Activated CD8-positive, alpha-beta memory T cell treated with anti-CD3 and anti-CD28 coated beads, Interleukin-2, amount 10 ng/mL, durations not matched to agents 7 days and 5 days (primary cell): ENCODE measurements at places on chromosomes 1 and 21. TPM values are rescaled to one million over a fixed set of nuclear protein-coding genes. Genes with fewer than 3 reads are reported as not detected.

The CA6 gene
- total RNA-seq = 4.8 TPM

The DCST1 gene
- total RNA-seq = not detected

The RYR2 gene
- 0.03 TPM for total RNA-seq

The MTX1 gene
- total RNA-seq = 48.6 TPM

The S100A9 gene
- total RNA-seq = not detected

The LGALS8 gene
- total RNA-seq = 81.1 TPM

The B3GALT6 gene
- total RNA-seq = 17.6 TPM

The DOCK7 gene
- 6.6 TPM for total RNA-seq

The AHCTF1 gene
- 30.4 TPM for total RNA-seq

The KCNJ9 gene
- total RNA-seq = not detected

The CD1B gene
- not detected for total RNA-seq

The C2CD4D gene
- 0.96 TPM for total RNA-seq

The GPR161 gene
- 0.37 TPM for total RNA-seq

The GABRD gene
- not detected for total RNA-seq

The EDN2 gene
- total RNA-seq = not detected

The LCA5L gene
- total RNA-seq = not detected

The SERTAD4 gene
- not detected for total RNA-seq

The MFAP2 gene
- not detected for total RNA-seq

The CCDC190 gene
- total RNA-seq = not detected

The S100A10 gene
- total RNA-seq = 333 TPM

The HSPB7 gene
- not detected for total RNA-seq

The RAB25 gene
- total RNA-seq = not detected
